ENCODE measurements at places on chromosomes 16 and 17.

DNA sequence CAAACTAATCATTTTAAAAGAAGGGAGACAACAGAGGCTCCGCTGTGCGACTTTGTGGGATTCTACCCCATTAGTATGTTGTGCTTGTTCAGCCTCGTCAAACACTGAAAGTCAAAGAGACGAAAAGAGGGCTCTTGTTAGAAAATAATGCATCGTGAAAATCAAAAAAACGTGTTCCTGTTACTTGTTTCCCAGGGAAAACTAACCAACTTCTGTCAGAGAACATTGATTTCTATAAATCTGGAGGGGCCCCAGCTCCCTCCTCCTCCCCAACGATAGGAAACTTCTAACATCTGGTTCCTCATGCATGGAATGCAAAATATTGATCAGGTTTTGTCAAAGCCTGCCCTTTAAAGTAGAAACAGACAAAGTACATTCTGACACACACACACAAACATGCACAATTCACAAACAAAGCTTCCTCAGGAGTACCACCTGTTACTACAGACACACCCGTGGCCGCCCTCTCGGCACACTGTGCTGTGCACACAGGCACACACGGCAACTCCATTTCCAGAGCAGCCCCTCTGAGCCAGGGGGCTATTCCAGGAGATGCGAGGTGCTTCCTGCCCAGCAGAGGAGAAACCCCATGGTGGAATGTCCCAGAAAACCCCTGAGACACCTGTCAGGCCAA is 151.3 kb downstream of the ZFHX3 start:
- DNase-seq, result no peak

DNA sequence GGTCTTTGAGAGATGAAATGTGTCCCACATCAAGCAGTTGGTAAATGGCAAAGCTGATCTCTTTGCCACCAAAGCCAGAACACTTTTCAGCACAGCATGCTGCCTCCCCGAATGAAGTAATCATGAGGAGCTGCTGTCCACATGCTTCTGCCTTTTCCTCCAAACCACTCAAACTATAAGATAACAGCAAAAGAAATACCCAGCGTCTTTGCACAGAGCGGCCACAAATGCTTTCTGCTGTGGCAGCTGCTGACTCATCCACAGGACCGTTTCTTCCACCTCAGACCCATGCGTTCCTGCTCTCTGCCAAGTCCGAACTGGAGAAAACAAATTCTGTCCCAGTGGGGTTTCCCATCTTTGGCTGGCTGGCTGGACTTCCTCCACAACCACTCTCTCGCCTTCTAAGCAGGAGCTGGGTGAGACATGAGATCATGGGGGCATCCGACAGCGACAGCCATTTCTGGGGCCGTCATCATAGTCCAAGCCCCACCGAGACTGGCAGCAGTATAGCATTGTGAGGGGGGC is 27.1 kb downstream of the TBC1D3B start:
- DNase-seq, result no peak

GRCh38 chr16:64311241-64311640 is 810.6 kb downstream of the CDH11 start:
- DNase-seq, result no peak

GRCh38 chr17:4716081-4716480 is 5.6 kb downstream of the ARRB2 start:
- no peak for DNase-seq

Measured in stimulated activated CD4-positive, alpha-beta T cell treated with anti-CD3 and anti-CD28 coated beads, TNF-alpha, amount 100 ng/mL, for 48 hours (primary cell).